ENCODE measurements at places on chromosomes 2 and 18.

DNA sequence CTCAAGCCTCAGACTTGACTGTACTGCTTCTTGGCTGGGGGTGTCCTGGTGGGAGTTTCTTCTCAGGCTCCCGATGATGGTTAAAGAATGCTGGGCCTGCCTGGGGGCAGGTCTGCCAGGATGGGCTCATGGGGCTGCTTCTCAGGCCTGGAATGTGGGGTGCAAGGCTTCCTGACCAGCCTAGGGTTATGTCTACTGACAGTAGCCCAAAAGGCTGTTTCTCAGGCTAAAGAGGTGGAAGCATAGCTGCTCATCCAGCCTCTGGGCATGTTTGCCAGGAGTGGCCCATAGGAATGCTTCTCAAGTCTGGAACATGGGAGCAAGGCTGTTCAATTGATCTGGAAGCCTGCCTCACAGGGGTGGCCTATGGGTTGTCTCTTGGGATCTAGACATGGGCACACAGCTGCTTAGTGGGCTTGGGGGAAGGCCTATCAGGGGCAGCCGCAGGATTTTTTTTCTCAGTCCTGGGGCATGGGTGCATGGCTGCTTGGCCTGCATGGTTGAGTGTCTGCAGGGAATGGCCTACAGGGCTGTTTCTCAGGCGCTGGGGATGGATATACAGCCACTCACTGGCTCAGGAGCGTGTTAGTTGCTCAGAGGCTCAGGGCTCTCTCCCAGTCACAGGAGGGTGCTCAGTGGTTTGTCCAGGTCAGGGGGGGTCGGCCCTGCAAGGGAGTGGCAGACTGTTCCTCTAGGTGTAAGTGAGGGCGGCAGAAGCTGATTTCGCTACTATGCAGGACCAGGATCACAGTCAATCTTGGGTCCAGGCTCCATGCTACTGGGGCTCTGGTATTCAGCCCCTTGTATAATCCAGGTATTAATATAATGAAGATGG, 617.3 kb upstream of the REG3G start:
- DNase-seq: no peak

DNA sequence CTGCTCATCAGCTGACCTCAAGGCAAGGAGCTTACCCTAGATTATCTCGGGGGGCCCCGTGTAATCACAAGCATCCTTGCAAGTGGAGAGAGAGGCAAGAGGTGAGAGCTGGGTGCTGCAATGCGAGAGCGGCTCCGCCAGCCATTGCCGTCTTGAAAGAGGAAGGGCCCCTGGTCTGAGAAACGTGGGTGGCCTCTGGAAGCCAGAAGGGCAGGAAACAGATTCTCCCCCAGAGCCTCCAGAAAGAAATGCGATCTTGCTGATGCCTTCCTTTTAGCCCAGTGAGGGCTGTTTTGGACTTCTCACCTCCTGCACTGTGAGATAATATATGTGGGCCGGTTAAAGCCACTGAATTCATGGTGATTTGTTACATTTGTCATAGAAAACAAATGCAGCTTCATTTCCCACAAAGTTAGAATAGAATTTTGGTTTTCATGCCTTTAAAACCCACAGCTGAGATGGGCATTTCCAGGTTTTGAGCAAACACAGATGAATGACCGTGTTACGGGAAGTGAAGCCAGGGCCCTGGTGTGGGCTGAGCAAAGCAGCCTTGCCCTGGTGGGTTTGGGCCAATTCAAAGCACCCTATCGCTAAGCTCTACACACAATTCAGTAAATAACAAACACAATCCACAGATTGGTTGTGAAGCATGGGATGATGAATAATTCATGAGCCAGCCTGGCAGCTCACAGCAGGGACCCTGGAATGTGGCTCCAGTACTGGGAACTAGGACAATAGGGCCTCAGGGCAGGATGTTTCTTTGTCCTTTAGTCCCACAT, 319.9 kb upstream of the HS6ST1 start:
- DNase-seq: no peak

GRCh38 chr18:63438181-63438580, 15.9 kb upstream of the VPS4B start:
- DNase-seq: no peak

DNA sequence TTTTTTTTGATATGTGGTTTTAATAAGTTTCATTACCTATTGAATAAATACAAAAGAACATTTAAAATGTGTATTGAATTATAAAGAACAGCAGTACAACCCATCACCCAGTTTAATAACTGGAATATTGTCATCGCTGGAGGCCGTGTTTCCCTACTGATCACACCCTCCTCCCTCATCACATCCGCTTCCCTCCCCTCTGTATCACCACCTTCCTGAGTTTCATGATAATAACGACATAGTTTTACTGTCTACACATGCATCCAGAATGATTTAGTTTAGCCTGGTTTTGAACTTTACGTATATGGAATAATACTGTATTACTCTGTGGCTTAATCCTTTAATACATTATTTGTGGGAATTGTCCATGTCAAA, 2.1 kb downstream of the SERPINB8 start:
- no peak for DNase-seq

DNA sequence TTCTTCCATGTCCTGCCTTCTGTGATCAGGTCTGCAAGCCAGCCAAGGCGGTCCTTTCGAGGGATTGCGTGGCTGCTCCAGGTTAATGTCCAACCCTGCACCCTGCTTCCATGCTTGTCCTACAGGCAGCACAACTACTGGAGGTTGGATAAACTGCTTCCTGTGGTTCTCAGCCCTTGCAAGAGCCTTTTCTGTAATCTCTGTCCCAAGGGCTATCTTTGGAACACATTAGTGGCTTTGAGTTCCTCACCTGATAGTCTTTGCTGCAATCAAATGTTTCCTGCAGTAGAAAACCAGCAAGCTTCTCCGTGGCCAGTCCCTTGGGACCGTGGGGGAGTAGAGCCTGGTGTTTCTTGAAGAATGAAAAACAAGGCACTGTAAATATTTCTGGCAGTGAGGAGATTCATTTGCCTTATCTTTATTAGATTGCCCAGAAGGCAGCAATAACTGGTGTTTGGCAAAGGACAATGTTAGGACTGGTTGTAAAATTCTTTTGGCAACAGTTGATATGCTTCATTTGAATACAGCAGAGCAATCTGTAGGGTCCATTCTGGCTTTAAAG, 214.4 kb downstream of the FHOD3 start:
- DNase-seq: no peak

DNA sequence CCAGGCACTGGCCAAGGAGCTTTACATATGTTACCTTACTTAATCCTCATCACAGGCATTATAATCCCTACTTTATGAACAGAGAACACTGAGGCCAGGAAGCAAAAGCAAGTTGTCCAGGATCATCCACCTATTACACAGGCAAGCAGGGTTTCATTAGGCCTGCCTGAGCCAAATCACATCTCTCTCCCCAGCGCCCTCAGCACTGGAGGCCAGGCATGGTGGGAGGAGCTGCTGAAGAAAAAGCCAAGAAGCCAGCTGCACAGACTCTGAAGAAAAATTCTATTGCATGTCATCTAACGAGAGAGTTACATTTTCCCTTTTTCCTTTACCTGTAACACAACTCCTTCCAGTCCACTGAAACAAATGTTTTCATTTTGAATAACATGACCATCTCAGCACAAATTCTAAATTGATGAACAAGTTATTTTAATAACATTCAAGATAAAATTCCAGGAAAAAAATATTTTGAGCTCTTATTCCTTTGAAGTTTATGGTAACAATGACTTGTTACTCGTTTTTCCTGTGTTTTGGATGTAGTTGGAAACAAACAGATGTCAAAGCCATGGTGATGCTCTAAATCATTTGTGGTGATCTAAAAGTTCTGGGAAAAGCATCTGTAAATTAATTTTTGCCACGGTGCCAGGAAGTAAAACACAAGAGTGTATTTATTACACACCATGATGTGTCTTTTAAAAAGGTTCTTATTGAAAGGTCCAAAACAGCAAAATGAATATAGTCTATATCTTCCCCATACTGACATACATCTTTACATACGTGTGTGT, 139.0 kb upstream of the ITGB6 start:
- no peak for DNase-seq

- no peak for DNase-seq
Measured at GRCh38 chr2:86300496-86300895, 36.9 kb downstream of the REEP1 start.

DNA sequence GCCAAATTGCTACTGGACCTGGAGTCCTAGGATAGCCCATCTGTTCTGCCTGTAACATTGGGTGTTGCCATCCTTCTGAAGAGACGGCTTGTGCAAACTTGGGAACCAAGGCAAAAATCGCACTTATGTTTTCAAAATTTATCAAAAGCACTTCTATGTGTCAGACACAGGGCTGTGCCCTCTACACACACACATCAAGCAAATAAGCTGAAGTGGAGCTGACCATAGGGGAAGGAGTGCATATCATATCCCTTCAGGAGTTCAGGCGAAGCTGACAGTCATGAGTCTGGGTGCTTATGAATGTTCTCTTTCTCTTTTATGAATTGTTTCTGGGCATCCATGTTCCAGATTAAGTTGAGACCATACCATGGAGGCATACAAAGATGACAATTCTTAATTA, 247.9 kb downstream of the CYRIA start:
- DNase-seq: no peak

GRCh38 chr2:166454006-166454595, 39.9 kb downstream of the SCN7A start:
- DNase-seq: no peak

DNA sequence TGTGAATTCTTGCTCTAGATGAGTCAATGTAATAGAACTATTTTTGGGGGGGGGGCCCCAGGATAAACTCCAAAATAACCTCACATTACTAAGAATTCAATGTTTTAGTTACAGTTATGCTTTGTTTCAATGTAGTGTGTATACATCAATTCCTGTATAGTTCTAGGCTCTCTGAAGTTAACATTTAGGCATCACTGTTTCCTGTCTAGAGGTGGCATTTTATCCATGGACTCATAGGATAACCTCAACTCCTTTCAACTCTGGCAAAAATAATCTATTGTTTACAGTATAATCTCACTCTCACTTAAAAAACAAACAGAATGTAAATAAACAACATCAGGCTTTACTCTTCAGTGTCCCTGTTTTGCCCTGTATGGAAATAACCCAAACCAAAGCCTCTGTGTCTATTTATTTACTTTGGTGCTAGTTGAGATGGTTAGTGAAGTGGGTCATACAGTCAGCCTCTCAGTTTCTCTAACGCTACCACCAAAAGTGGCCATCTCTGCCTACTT, 79.3 kb upstream of the MMADHC start:
- no peak for DNase-seq

DNA sequence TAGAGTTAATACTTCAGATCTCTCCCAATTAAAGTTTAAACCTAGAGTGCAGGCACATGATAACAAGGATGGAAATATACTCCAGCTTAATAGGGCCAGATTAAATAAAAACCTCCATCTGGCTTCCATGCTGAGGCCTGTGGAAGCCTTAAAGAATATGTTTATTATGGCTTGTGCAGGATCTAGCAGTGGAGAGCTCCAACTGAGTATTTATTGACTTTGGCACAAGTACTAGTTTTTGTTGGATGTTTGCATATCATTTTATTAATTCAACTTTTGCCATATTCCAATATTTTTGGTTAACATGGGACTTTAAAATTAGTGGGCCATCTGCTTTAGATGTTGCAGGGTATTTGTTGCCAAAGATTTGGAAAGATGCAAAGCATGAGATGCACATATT, 860.4 kb upstream of the SOX11 start:
- no peak for DNase-seq

- no peak for DNase-seq
Measured at GRCh38 chr2:54820558-54820957, 97.1 kb downstream of the EML6 start.

DNA sequence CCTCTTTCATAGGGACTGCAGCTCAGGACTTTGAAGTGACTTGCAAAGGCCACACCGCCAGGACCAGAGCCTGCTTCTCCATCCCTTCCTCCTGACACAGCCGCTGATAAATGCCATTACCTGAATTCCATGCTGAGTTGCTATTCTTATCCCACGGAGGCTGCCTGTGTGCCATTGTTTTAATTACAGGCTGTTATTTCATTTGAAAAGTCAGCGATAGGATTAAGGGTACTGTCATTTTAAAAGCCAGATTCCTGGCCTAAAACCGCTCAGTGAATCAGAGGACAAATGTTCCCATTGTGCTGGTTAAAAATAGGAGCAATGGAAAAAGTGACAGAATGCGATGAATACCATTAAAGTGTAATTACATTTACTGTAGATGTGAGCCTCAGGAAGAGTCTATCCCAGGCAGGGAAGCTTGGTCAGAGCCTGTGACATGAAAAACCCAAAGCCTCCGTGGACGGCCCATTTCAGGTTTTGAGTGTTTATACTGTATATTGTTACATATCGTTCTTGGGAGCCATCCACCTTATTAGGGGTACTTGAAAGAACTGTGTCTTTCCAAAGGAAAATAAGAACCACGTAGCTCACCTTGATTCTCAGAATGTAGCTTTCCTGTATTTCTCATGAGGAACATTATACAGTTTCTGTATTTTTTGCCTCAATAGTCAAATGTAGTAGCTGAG, 41.3 kb downstream of the PDCL3 start:
- DNase-seq: no peak

DNA sequence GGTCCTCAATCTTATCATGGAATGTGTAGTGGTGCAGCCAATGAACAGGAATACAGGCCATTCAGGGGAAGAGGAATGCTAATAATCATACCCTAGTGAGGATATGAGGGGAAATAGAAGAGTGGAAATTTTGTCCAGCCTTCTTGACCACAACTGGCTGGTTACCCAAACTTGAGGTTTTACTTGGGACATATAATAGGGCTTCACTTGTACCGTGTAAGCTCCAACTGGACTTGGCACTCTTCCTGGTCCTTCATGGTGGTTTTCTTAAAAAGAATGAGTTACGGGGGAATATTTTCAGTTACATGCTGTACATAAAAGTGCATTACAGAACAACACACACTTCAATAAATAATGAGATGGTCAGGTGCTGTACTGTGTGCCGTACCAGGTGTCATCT, 234.9 kb upstream of the RASGRP3 start:
- DNase-seq: no peak

DNA sequence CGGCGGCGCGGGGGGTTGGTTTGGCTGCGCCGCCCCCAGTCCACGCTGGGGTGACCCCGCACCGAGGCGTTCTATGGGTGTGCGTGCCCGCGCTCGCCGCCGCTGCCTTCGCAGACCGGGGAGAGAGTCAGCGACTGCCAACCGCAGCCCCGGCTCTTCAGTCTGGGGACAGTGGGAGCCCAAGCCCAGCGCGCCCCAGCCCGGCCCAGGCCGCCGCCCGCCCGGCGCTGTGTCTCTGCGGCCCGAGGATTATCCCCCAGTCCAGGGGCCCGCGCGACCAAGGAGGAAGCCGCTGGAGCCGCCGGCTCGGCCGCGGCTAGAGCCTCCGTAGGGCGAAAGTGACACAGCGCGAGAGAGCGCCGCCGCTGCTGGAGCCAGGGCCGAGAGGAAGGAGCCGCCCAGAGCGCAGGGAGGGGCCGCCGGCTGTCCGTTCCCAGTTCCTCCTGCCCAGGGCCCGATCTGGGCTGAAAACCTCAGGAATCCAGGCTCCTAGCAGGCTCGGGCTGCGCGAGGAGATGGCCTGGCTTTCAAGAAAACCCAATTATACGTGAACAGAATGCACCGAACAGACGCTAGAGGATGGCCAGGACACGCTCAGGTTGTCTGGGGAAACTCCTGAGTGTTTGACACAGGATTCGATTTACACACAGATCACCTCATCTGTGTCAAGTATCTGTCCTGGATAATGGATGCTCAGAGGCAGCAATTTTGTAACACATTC, 2.4 kb downstream of the CTIF start:
- no peak for DNase-seq

Measured in esophagus squamous epithelium (tissue), 5 donors.